ENCODE measurements at places on chromosomes 5 and 9.

- no peak for DNase-seq
Measured at GRCh38 chr5:36492984-36493654, 113.3 kb upstream of the SLC1A3 start.

- DNase-seq = no peak
Measured at GRCh38 chr5:177141496-177141895, 7.9 kb downstream of the NSD1 start.

GRCh38 chr9:8679371-8679822 is 879.8 kb upstream of the DMAC1 start:
- DNase-seq = no peak

- no peak for DNase-seq
Measured at GRCh38 chr9:36560771-36561170, 11.9 kb upstream of the MELK start.

DNA sequence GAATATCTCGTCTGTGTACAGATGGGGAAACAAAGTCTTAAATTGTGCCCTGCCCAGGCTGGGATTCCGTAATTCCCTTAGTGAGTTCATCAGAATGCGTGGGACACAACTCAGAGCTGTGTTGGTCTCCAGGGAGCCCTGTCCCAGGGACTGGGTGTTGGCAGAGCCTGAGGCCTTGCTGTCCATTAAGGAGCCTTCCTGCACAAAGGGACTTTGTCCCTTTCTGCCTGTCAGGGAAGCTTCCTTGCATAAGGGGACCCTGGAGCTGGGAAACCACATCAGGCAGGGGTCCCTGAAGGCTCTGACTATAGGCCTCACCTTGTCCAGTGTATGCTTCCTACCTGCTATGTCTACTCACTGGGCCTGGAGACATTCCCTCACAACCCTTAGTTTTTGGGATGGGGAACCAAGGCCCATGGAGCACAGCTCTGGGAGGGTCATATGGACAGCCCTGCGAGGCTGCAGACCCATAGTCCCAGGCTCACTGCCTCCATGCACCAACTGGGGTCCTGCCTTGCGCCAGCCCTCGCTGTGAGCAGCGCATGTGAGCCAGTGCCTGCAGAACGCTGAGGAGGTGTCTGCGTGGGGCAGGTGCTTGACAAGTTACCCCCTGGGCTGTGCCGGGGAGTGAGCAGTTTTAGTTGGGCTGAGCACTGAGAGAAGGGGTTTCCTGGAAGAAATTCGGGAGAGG is 1.6 kb downstream of the CARD19 start:
- no peak for DNase-seq

GRCh38 chr5:60161340-60161934 is 267.9 kb upstream of the PDE4D start:
- peak; percentile 29 for DNase-seq

- no peak for DNase-seq
Measured at GRCh38 chr9:127769929-127770582, 8.4 kb downstream of the SH2D3C start.

DNA sequence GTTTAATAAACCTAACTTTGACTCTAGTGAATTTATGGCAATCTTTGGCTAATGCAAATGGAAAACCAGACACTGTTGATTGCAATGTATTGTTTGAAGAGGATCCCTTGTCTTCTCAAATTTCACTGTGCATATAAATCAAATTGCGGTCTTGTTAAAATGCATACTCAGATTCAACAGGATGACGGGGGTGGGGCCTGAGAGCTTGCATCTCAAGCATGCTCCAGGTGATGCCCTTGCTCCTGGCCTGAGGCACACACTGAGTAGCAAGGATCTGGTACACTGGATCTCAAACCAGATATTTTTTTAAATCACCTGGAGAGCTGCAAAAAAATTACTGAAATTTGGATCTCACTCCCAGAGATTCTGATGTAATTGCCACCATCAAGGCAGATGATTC is 463.7 kb downstream of the DNAH5 start:
- DNase-seq = no peak

GRCh38 chr5:14313986-14314690 is 171.0 kb downstream of the TRIO start:
- no peak for DNase-seq
